ENCODE measurements at places on chromosomes 12 and 14.

GRCh38 chr12:104319028-104319427 is 15.5 kb downstream of the EID3 start:
- no peak for DNase-seq

DNA sequence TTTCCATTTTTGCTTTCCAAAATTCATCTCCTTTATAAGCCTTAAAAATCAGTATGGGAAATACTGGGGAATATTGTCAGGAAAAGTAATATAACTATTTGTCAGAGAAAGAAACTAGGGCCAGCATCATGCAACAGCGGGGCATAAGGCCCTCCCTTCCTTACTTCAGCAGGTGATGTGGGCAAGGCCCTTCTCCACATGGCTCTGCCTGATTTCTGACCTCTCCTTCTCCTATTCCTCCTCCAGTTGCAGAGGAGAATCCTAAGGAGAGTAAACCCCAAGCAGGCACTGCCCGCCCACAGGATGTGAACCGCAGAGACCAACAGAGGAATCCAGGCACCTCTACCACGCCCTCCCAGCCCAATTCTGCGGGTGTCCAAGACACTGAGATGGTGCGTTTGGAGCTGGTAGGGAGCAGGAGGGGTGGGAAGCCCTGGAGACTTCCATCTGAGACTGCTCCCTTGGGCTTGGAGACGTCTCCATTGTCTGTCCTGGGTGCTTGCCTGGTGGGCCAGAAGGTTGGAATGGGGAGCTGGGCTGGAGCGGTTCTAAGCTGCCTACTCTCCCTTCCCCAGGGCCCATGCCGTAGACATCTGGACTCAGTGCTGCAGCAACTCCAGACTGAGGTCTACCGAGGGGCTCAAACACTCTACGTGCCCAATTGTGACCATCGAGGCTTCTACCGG is 2.7 kb upstream of the SOAT2 start:
- no peak for DNase-seq

DNA sequence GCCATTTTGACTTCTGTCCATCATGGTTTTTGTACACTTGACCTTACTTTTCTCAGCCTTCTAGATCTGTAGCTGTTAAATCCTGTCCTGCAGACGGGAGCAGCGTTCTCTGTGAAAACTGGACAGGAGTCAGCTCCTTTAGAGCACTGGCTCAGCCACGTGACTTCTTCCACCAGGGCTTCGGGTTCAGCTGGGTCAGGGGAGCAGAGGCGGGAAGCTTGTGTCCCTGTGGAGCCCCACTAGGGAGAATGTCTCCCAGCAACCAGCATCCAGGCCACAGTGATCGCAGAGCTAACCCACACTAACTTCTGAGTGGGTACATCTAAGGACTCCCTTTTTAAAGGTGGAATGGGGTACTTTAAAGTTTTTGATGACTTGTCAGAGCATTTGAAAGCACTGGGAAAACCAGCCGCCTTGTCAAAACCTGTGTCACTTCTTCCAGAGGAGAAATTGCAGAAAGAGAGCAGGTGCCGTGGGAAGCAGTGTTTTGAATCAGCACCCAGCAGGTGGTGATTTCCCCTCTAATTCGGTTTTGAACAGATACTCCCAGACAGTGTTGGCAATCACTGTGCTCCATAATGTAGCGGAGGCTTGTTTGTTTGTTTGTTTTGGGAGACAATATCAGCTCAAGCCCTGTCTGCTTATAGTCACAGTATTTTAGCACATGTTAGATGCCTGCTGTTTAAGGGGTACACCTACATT is 17.9 kb downstream of the DERA start:
- no peak for DNase-seq

- DNase-seq = no peak
Observed at GRCh38 chr12:28583701-28584261, 393.5 kb downstream of the CCDC91 start.

- DNase-seq = no peak
Observed at GRCh38 chr14:35986219-35986573, 160.1 kb downstream of the BRMS1L start.

- DNase-seq = no peak
Observed at GRCh38 chr14:46820291-46820690, 168.7 kb upstream of the RPL10L start.

- no peak for DNase-seq
Observed at GRCh38 chr14:88729159-88729558, 63.6 kb downstream of the EML5 start.

- DNase-seq = peak; percentile 94
Observed at GRCh38 chr14:34539407-34540180, at the start of gene EAPP. EAPP (minus strand) TSS chr14:34539701; CDS start chr14:34539628, 73 bp downstream.

GRCh38 chr12:60014436-60014835 is 418.6 kb downstream of the SLC16A7 start:
- DNase-seq = no peak

- DNase-seq = no peak
Observed at GRCh38 chr12:4477129-4477528, 31.5 kb upstream of the FGF6 start.

DNA sequence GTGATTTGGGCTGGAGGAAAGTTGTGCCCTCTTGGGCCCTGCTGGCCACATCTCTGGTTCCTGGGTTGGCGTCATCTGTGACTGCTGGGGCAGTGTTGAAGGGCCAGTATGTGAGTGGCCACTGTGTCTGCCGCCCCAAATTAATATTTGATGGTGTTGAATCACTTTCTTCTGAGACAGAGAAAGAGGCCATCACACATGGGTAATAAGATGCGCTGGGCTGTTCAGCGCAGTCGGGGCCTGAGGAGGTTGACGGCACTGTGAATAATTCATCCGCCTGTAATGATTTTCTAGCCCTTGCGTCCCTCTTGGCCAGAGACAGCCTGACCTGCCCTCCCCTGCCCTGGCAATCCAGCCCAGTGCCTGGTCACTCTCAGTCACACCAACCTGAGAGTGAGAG is 56.2 kb upstream of the BEGAIN start:
- DNase-seq = no peak

GRCh38 chr14:33675415-33676130 is 275.3 kb downstream of the EGLN3 start:
- DNase-seq = no peak

- no peak for DNase-seq
Observed at GRCh38 chr14:53247596-53248370, 94.7 kb upstream of the DDHD1 start.

- no peak for DNase-seq
Observed at GRCh38 chr12:93751864-93752610, 74.9 kb downstream of the CRADD start.

DNA sequence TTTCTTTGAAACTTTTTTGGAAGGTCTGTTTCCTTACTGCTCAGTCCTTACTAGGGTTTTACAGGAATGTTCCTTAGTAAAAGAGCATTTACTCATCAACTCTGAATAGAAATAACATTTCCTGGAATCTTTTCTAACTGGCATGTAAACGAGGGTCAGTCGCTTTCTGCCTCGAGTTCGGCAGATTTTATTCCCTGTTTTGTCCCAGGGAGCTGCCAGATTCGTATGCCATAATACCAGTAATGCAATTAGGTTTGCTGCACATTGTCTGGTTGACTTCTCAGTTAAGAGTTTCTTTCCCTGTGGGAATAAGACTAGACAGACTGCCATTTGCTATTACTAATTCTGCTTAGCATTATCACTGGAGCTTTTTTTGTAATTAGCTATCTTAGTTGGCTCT is 91.9 kb downstream of the VRK1 start:
- no peak for DNase-seq

GRCh38 chr12:14367040-14367661 is 1.7 kb downstream of the ATF7IP start:
- DNase-seq = no peak
